ENCODE measurements at places on chromosomes 1 and 21.
A peak's percentile ranks its signal among the peaks of the same experiment; 100 is the strongest.

- H3K36me3 ChIP-seq: no peaks in the 10 kb centered on the region
- no peaks in the 10 kb centered on the region for H3K27me3 ChIP-seq
- H3K27ac ChIP-seq: no peak overlapping the region
Measured at GRCh38 chr1:237713916-237714315, 176.8 kb downstream of the ZP4 start.

DNA sequence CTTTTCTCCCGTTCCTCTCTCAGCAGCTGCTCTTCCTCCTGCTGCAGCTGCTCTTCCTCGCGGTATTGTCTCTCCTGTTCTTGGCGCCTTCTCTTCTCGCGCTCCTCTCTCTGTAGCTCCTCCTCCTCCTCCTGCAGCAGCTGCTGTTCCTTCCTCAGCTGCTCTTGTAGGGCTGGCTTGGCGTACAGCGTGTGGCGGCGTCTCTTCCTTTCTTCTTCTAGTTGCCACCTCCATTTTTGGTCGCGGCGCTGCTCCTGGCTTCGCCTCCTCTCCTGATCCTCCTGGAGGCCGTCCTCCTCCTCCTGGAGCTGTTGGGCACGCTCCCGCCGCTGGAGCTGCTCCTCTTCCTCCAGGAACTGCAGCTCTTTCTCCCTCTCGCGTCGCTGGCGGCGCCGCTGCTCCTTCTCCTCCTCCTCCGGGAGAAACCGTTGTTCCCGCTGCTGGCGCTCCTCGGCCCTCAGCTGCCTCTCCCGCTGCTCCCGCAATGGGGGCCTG, 4.8 kb downstream of the TCHH start:
- no peaks in the 10 kb centered on the region for H3K4me1 ChIP-seq
- no peak overlapping the region for H3K4me3 ChIP-seq
- H3K27ac ChIP-seq: no peak overlapping the region
- peaks cover 3% of the 10 kb centered on the region for H3K36me3 ChIP-seq
- DNase-seq: peak; percentile 31

GRCh38 chr1:91650764-91651163, 150.1 kb downstream of the CDC7 start:
- no peak overlapping the region for H3K27ac ChIP-seq
- H3K27me3 ChIP-seq: no peaks in the 10 kb centered on the region
- peaks cover 14% of the 10 kb centered on the region for H3K4me1 ChIP-seq
- DNase-seq: no peak

GRCh38 chr1:56302878-56303277, 276.5 kb downstream of the PLPP3 start:
- no peak overlapping the region for H3K4me3 ChIP-seq
- no peak for DNase-seq
- H3K27ac ChIP-seq: no peak overlapping the region
- no peaks in the 10 kb centered on the region for H3K4me1 ChIP-seq

GRCh38 chr1:51445351-51446090, 73.5 kb downstream of the EPS15 start:
- H3K4me1 ChIP-seq: peaks cover 23% of the 10 kb centered on the region
- no peaks in the 10 kb centered on the region for H3K27me3 ChIP-seq
- no peak overlapping the region for H3K4me3 ChIP-seq
- DNase-seq: no peak
- no peak overlapping the region for H3K27ac ChIP-seq

DNA sequence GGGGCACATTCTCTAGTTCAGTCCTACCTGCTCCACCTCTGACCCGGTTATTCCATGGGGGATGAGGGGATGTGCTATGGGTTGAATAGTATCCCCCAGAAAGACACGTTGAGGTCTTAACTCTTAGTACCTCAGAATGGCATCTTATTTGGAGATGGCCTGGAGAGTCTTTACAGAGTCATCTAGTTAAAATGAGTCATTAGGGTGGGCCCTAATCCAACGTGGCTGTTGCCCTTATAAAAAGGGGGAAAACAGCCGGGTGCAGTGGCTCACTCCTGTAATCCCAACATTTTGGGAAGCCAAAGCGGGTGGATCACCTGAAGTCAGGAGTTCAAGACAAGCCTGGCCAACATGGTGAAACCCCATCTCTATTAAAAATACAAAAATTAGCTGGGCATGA, 5.7 kb downstream of the TMPRSS3 start:
- H3K4me1 ChIP-seq: peaks cover 83% of the 10 kb centered on the region
- no peak overlapping the region for H3K4me3 ChIP-seq
- H3K36me3 ChIP-seq: peaks cover 35% of the 10 kb centered on the region
- no peak for DNase-seq

- H3K4me1 ChIP-seq: peaks cover 51% of the 10 kb centered on the region
- no peaks in the 10 kb centered on the region for H3K27me3 ChIP-seq
- no peak overlapping the region for H3K27ac ChIP-seq
Measured at GRCh38 chr1:110615548-110616130, 9.5 kb upstream of the KCNA2 start.

DNA sequence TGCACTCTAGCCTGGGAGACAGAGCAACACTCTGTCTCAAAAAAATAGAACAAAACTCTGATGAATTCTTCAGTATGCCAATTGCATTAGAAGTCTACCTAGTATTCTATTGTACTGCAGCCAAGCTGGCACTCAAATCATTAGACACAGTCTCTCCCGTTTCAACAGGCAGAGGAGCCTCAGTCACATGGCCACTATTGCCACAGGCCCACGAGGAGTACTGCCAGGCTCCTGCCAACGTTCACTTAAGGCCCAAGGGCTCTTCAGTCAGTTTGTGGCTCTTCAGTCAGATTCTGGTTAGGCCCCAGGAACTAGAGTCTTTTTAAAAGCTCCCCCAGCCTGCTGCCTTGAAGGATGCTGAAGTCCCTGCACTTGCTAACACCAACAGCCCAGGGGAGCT, 73.4 kb downstream of the SH3BGR start:
- H3K36me3 ChIP-seq: no peaks in the 10 kb centered on the region
- no peaks in the 10 kb centered on the region for H3K27me3 ChIP-seq
- no peak overlapping the region for H3K4me3 ChIP-seq
- H3K27ac ChIP-seq: no peak overlapping the region
